C1 segment of cervical spinal cord (tissue), 14 donors: ENCODE measurements at places on chromosomes 13 and 19.

GRCh38 chr13:62092949-62093348, 677.3 kb upstream of the PCDH20 start:
- DNase-seq: no peak

- no peak for DNase-seq
Measured at GRCh38 chr13:36302289-36302688, 4.7 kb upstream of the CCDC169 start.

DNA sequence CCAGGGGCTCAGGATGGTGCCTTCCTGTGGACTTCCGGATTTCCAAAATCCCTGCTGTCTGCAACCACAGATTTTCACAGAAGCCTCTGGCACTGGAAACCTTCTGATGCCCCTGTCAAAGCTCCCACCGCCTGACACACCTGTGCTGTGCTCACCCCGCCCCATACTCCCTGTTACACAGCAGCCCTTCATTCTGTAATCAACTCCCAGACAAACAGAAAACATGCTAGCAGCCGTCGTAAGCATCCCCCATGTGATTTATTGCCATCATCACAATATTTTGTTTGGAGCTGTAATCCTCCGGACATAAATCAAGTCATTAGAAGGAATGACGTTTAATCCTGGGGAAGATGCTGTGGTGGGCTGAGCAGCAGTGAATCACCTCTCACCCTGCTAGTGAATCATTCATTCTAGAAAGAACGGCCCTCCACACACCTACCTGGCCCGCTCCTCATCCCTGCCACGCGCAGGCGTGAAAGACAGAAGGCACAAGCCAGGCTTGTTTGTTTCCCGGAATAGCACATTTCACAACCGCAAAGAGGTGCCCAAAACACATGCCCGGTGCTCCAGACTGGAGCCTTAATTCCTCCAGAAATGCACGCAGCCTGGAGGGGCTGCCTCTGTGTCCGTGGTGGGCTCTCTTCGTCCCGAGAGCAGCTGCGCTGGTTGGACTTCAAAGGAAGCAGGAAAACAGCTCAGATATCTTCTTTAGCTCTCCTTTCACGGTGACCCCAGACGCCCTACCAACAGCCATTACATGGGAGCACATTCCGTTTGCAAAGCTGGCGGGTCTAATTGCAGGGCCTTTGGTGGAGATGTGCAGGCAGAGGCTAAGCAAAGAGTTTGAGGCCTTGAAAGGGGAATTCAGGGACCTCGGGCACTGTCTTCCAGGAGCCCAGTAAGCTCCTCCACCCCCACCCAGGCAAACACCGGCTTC, 41.3 kb upstream of the KCTD15 start:
- no peak for DNase-seq

GRCh38 chr13:52850396-52851136, 2.1 kb upstream of the PCDH8 start:
- peak; percentile 48 for DNase-seq
